ENCODE measurements at places on chromosomes 6 and 20.

DNA sequence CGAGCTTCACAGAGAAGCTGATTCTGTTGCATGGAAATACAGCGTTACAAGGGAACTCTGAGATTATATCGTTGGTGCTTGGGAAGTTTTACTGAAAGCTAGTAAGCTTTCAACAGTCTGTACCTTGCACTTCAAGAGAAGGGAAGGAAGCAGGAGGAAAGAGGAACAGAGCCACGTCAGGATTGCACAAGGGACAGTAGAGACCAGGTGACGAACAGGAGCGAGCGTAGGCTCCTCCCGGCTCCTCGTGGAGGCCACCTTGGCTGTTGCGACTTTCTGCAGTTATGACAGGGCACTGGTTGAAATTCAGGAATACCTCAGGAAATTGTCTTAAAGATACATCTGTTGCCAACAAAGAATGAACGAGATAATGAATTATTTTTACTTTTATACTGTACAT is 18.8 kb downstream of the RTF2 start:
- DNase-seq: no peak

- no peak for DNase-seq
Measured at GRCh38 chr6:118588626-118589025, 40.5 kb downstream of the PLN start.

GRCh38 chr6:160036331-160036695 is 67.4 kb downstream of the IGF2R start:
- no peak for DNase-seq

GRCh38 chr20:11128220-11128718 is 454.5 kb upstream of the JAG1 start:
- no peak for DNase-seq

GRCh38 chr6:10413262-10413849 is 1.5 kb downstream of the TFAP2A start:
- DNase-seq: no peak

- no peak for DNase-seq
Measured at GRCh38 chr6:44202332-44202971, 14.3 kb upstream of the MYMX start.

DNA sequence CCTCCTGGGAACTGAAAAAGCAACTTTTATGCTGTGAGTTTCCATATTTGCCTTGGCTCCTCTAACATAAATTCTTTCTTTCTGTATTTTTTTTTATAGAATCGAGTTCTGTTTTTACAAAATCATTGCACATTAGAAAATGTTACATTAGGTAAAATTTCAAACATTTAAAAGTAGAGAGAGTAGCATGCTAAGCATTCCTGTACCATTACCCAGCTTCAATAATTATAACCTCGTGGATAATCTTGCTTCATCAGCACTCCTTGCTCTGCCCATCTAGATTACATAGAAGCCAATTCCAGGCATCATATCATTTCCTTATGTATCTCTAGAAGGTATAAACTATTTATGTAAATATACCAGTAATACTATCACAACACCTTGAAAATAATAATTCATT is 15.4 kb upstream of the FBXO30 start:
- no peak for DNase-seq

DNA sequence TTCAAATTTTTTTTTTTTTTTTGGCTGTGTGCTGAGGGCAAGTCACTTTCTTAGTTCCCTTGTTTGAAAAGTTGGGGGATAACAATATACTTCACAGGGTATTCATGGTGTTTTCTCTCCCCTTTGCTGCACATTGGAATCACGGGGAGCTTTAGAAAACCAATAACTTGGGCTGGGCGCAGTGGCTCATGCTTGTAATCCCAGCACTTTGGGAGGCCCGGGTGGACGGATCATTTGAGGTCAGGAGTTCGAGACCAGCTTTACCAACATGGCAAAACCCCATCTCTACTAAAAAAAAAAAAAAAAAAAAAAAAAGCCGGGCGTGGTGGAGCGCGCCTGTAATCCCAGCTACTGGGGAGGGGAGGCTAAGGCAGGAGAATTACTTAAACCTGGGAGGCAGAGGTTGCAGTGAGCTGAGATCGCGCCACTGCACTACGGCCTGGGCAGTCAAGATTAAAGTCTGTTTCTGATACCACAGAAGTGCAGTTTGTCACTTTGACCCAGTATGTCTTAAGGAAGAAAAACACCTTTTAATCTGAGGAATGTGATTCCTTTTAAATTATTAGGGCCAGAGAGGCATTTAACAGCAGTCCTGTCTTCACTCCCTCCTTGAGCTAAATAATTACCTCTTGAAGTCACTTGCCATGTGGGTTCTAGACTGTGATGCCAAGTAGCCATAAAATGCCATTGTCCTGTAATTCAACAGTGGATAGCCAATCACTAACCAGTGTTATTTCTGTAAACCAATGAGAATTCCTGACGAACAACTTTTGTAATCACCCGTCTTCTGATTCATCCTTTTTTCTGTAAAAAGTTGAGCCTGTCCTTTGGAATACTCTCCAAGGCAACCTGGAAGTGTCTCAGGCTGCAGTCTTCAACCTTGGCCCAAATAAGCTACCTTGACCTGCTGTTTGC is 16.1 kb downstream of the SRSF3 start:
- DNase-seq: no peak

DNA sequence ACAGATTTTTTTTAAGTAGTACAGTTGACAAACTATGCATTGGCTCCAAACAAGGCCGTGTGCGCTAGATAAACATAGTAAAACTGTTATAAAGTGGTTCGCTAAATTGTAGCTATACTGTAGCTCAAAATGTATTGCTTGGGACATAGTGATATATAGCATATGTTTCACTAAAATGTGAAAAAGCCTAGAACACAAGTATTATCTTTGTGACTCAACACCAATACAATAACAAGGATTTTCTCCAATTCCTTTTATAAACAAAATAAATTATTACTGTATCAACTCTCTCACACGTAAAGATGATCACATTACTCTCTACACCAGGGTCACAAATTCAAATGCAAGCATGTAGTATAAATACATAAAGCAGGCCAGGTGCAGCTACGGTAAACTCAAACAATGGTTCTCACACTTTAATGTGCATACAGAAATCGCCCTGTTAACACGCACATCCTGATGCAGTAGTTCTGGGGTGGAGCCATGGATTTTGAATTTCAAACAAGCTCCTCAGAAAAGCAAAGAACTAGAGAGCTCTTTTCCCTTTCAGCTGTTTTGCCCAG is 214.6 kb downstream of the GMDS start:
- DNase-seq: no peak

DNA sequence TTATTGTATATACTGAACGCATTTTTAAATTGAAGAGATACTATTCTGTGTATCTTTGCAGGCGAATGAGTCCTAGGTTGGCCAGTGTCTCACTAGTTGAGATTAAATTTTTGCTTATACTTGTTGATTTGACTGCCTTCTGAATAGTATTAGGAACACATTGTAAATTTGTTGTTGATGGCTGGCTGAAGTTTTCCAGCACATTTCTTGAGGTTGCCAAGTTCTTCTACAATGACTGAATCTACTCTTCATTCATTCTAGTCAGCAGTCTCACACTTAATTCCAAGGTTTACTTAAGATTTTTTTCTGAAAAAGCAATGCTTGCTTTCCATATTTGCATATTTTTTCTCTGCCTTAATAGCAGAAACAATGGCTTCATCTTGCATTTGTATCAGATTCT is 151.7 kb downstream of the ZFAND3 start:
- DNase-seq: no peak

DNA sequence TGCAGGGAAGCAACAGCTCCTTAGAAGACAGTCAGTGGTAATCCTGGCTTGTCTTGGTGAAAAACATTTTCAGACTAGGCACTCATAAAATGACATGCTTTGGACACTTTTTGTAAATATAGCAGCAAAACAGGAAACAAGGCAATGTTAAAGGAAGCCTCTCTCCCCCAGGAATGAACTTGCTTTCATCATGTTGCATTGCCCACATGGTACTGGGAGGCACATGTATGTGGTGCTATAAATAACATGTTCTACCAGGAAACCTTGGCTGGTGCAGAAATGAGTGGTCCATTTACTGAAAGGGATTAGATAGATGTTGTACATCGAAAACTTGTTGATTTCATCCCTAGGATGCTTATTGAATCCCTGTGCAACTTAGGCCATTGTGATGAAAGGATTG is 121.4 kb upstream of the RREB1 start:
- DNase-seq: no peak
